Activated CD4-positive, alpha-beta T cell treated with anti-CD3 and anti-CD28 coated beads, Interleukin-2, amount 50 U/mL, for 48 hours (primary cell): ENCODE measurements at places on chromosomes 16 and 17.

- no peak for DNase-seq
Measured at GRCh38 chr16:12317121-12317810, 340.7 kb downstream of the SNX29 start.

DNA sequence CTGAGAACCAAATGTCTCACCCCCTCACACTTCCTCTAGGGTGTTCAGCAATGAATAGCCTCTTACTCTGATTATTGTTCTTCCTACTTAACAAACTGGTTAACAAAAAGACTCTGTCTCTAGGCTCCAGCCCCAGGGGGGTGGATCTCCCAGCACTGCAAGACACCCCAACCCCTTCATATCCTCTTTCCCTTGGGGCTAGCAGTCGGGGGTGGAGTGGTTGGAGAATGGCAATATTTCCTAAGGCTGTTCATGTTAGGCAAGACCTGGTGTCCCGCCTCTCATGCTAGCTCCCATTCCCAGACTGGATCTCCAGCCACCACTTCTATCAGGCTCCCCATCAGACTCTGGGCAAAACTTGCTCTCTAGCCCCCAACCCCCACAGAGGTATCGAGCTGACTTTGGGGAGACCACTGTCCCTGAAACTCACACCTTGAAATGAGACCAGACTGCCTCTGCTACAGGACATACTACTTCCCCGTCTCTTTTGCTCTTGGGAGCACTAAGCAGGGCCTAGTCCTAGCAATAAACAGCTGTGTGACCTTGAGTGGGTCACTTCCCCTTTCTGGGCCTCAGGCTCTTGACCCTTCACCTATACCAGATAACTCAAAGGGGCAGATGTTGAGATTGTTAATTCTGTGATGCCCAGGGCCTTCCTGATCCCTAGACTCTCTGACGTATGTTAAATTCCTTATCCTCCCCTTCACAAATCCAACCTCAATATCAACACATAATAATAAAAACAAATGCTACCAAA is 2.4 kb downstream of the SLC25A35 start:
- no peak for DNase-seq

- no peak for DNase-seq
Measured at GRCh38 chr16:82987767-82988166, 361.0 kb downstream of the CDH13 start.

DNA sequence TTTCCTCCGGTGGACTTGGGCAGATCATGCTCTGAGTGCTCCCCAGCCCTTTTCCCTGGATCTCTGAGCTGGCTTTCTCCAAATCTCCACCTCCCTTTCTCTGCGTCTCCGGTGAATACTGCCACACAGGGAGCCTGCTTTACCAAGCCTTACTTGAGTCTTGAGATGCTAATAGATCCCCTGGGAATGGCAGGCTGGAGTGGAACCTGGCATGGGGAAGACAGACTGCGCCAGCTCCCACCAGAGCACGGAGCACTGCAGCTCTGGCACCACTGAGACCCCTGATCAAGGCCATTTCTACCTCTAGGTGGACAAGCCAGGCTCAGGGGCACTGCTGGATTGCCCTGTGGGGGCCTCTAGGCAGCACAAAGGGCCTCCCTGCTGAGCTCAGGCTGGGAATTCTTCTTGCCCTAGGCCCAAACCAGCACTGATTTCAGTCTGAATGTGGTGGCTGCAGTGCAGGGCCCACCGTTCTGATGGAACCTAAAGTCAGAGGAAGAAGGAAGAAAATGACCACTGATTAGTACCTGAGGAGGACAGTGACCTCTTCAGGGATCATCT is 74.3 kb upstream of the CRHR1 start:
- no peak for DNase-seq

- no peak for DNase-seq
Measured at GRCh38 chr16:75024182-75024581, 25.4 kb downstream of the ZNRF1 start.
